ENCODE measurements at places on chromosomes 11 and 22.
A peak's percentile ranks its signal among the peaks of the same experiment; 100 is the strongest.

GRCh38 chr11:82864268-82864667 lies 36.0 kb downstream of the PRCP start:
- peak; percentile 59 for DNase-seq

- DNase-seq = no peak
Measured at GRCh38 chr22:47012589-47013370, 250.3 kb downstream of the TBC1D22A start.

DNA sequence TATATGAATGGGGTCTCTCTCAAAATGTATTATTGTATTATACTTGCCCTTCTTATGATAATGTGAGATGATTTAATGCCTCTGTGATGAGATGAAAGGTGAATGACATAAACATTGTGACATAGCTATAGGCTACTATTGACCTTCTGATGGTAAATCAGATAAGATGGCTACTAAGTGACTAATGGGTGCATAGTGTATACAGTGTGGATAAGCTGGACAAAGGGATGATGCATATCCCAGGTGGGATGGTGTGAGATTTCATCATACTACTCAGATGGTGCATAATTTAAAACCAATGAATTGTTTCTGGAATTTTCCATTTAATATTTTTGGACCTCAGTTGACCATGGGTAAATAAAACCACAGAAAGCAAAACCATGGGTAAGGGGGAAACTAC lies 243.5 kb downstream of the SBF2 start:
- DNase-seq = no peak

- no peak for DNase-seq
Measured at GRCh38 chr11:72004515-72005346, 6.0 kb downstream of the IL18BP start.

- DNase-seq = no peak
Measured at GRCh38 chr11:129652835-129653234, 162.8 kb upstream of the TMEM45B start.

DNA sequence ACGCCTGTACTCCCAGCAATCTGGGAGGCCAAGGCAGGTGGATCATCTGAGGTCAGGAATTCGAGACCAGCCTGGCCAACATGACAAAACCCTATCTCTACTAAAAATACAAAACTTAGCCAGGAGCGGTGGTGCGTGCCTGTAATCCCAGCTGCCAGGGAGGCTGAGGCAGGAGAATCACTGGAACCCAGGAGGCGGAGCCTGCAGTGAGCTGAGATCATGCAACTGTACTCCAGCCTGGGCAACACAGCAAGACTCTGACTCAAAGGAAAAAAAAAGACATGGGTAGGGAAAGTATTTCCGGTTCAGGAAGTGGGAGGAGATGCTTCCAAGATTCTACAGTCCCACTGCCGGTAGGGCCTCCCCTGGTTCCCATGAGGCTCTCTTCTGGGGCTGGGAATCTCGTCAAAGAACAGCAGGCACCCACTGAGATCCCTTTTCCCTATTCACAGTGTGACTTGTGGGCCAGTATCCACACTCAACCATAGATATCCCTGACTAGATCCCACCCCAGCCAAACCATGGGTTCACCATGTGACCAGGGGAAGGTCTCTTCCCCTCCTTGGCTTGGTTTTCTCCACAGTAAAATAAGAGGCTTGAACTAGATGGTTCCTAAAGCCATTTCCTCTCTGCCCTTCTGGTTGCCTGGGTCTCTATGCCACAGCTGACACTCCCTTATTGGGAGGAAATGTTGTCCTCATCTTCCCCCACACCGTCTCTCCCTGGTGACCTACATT lies 443.3 kb downstream of the BUD13 start:
- no peak for DNase-seq

GRCh38 chr22:50210378-50211139 lies 9.7 kb downstream of the SELENOO start:
- DNase-seq = no peak

DNA sequence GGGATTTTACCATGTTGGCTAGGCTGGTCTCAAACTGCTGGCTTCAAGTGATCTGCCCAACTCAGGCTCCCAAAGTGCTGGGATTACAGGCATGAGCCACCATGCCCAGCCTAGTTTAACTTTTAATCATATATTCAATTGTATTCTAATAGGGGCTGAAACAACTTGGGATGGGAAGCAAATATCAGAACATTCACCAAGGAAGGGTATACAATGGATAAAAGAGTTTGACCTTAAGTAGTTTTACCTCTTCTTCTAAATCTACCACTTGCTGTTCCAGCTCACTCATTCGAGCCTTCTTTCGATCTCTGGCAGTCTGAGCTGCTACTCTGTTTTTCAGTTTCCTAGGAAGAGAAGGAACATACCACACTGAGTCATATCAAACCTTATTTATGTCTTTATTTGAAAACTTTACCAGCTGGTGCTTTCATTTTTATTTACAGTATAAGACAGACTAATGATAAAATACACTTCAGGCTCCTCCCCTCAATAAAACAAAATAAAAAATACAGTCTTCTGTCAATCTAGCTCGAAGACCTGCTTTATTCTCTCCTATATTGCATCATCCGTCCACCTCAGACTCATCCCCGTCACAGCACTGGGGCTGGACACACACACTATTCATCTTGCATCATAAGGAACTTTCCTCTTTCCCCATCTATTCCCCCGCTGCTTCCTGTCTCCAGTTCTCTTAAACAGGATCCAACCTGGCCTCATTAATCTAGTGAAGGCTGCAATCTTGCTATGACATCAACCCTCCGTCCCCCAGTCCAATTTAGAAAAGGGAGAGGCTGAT lies 1.4 kb downstream of the XBP1 start:
- DNase-seq = peak; percentile 74

- peak; percentile 41 for DNase-seq
Measured at GRCh38 chr11:100930185-100930778, 199.3 kb downstream of the PGR start.

DNA sequence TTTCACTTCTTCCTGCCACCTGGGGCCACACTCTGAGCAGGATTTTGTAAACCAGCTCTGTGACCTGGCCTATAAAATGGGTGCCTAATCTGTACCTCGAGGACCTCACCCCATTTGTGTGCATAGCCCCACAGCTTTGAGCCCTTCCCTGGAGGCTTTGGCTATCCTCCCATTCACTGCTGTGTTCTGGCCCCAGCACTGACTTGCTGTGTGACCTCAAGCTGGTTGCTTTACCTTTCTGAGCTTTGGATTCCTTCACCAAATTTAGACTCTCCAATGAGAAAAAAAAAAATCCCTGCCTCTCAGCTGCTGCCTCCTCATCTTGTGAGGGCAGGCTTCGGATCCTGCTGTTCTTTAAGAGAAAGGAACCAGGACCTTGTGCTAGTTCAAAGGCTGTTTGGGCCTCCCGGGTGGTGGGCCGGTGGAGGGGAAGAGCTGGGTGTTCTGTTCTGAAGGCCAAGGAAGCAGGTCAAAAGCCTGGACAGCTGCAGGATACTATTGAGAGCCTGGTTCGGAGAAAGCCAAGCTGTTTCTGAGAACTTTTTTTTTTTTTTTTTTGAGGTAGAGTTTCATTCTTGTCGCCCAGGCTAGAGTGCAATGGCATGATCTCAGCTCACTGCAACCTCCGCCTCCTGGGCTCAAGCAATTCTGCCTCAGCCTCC lies 1.1 kb upstream of the PYGM start:
- DNase-seq = no peak

DNA sequence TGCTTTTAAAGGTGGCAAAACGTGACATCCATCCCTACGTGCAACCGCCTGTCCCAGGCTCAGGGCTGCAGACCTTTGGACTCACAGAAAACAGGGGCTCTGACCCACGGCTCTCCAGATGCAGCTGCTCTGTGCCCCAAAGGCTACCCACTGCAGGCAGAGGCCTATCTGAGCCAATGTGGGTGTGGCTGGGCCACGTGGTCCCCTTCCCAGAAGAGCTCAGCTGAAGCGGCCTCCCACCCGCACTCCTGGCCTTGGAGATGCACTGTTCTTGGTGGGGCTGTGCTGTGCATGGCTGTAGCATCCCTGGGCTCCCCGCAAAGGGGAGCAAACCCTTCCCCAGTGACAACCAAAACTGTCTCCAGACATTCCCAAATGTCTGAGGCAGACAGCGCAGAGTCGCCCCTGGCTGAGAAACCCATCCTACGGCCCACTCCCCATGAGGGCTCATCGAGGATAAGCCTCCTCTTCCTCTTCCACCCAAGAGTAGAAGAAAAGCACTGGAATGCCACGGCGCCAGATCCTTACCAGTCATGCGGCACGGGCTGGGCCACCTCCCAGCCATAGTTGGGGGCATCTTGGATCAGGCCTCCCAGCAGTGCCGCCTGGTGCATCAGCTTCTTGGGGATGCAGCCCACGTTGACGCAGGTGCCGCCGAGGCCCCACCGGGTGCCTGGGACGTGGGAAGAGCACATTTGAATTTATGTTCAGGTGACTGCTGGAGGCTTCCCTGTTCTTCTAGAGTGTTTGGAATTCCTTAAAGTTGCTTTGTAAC lies 23.1 kb upstream of the COMT start:
- no peak for DNase-seq
